Stimulated activated CD8-positive, alpha-beta memory T cell treated with anti-CD3 and anti-CD28 coated beads, Interleukin-7, amount 100 ng/mL, for 1 hour (primary cell): ENCODE measurements at places on chromosomes 5 and 9.

- DNase-seq = no peak
Measured at GRCh38 chr5:177595991-177596774, 3.7 kb upstream of the B4GALT7 start.

- no peak for DNase-seq
Measured at GRCh38 chr5:16505140-16505891, 39.7 kb upstream of the ZNF622 start.

GRCh38 chr5:133562554-133562953 lies 49.8 kb downstream of the FSTL4 start:
- DNase-seq = no peak

GRCh38 chr5:111680737-111681413 lies 76.1 kb downstream of the NREP start:
- DNase-seq = no peak

DNA sequence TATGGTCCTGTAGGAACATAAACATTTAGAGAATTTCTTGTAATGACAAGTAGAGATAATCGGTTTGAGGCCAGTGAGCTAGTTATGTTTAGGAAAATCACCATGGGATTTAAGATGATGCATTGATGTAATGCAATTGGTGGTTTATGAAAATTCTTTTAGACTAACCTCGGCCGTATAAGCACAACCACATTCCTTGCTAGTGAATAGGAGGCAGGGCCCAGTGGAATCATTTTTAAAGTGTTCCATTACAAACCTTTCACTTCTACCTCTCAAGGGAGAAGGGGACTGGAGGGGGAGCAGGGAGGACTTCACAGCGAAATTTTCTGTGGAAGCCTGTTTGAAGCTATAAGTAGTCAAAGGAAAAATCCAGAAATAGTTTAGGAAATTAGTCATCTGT lies 71.8 kb upstream of the NFIL3 start:
- DNase-seq = no peak

DNA sequence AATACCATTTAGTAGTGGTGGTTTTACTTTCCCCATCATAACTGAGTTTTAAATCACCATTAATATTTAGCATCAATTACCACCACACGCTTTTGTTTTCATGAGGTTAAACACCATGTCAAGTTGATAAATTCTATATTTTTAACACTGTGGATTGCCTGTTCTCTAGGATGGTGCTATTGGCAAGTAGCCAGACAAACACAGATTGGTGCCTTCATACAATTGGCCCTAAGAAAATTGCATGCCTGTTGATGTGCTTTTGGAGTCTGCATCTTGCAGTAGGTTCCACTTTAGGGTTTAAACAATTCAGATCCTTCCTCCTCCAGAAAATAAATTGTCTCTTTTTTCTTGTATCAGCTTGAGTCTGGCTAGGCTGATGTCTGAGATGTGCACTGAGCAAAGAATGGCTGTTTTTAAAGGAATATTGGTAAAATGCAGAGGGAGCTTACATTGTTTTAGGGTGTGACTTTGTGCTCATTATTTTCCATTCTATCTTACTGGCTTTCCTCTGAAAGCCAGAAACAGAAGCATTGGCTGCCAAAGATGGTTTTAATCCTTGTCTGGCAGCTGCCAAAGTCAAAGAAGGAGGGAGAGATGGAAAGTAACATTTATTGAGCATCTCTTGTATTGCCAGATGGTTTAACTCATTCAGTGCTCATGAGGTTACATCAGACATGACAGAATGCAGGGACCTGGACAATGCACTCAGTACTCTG lies 19.6 kb upstream of the MAN2A1 start:
- DNase-seq = no peak

DNA sequence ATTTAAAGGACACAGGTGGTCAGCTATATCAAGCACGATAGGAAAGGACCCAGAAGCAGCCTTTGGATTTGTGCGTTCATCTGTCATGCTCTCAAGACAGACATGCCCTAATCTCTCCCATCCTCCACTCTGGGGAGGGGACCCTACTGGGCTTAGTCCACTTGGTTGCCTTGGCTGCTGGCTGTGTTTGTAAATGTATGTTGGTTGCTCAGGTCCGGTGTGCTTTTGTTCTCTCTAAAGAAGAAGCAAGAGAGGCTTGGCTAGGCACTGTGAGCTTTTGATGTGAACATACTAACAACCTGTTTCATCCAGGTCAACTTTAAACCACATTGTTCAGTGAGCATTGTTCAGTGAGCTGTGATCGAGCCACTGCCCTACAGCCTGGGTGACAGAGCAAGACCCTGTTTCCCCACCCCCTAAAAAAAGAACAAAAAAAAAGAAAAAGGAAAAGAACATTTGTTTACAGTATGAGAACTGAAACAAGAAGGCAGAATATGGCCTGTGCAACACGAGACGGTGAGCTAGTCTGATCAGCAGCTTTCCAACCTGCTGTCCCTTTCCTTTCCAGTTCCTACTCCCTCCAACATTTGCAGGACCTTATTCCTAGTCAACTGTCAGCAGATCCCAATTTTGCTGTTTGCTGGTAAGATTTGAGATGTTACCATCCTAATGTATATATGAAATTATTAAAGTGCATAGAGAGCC lies 228.3 kb downstream of the ARHGAP26 start:
- no peak for DNase-seq

DNA sequence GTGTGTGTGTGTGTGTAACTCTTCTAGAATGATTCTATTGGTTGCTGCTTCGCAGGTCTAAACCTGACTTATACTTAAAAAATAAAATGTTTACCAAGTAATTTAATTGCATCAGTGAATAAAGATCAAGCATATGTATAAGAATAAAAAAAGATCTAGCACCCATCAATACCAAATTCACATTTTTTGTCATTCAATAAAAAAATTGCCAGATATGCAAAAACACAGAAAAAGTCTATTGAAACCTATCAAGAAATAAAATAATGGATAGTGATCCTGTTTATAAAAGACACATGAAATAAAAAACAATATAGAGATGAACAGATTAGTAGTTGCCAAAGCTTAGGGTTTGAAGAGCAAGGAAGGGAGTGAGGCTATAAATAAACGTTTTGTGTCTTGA lies 2095.0 kb upstream of the ACO1 start:
- no peak for DNase-seq

DNA sequence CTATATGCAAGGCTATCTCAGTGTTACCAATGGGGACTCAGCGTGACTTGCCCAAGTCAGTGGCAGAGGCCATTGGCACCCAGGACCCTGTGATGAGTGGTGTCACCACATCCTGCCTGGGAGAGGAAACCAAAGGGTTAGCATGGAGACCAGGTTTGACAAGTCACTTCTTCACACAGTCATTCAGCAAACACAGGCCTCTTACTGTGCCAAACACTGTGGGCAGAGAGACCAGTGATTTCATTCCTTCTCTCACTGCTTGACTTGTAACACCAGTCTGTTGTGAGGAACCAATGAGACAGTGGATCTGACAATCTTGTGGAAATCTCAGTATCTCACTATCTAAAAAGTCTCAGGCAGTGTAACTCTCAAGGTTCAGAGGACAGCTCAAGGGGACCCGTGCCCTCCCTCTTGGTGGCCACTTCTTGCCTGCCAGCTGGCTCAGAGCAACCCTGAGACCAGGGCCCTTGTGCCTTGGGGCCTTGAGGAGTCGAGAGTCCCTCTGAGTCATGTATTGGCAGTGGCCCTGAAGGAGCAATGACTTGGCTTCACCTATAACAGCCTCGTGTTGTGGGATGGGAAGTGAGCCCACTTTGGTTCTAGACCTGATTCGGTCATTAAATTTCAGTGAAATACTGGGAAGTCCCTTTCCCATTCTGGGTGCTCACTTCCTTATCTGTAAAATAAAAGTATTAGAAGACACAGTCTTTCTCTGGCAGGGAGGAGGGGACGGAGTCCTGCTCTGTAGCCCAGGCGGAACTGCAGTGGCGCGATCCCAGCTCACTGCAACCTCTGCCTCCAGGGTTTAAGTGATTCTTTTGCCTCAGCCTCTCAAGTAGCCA lies 1.6 kb downstream of the FABP6 start:
- DNase-seq = no peak

- no peak for DNase-seq
Measured at GRCh38 chr9:38643815-38644173, 23.4 kb upstream of the ANKRD18A start.

DNA sequence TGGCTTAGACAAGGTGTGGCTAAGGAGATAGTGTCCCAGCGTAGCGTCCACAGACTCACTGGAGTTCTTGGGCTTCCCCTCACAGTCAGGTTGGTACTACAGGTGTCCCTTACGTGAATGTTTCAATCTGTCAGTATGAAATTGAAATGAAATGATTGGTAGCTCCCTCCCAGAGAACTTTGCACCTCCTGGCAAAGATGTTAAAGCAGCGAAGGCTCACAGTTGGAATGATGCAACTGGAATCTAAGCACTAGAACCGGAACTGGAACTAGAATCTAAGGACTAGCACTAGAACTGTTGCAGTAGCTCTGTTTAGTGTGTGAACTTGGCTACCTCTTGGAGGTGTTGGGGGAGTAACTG lies 1.1 kb downstream of the SLC31A1 start:
- no peak for DNase-seq

DNA sequence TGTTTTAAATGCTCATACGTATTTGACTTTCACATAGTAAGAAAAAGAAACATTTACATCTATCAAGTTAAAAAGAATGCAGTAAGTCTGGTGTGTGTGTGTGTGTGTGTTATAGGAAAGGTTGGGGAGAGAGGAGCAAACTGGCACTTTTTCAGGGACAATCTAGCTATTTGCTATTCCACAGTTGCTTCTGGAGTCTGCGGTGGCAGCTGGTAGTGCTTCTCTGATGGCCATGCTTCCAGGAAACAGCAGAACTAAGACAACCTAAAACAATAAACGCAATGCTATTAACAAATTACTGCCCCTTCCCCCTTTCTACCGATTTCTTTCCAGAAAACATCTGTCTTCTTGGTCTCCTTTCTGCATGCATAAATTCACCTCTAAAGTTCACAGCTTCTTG lies 70.0 kb upstream of the CDH10 start:
- no peak for DNase-seq

DNA sequence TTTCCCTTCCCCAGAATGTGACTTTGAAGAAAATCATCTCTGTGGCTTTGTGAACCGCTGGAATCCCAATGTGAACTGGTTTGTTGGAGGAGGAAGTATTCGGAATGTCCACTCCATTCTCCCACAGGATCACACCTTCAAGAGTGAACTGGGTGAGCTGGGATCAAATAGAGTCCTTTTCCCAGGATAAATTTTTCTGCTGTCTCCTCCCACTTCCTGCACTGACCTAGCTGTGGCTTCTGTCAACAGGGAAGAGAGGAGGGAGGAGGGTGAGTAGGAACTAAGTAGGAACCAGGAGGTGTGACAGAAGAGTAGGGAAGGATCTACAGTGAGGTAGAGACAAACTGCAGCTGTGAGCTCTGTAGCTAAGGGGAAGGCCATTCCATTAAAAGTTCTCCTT lies 69.3 kb downstream of the MAMDC2 start:
- no peak for DNase-seq

GRCh38 chr5:180673371-180674089 lies 24.1 kb upstream of the FLT4 start:
- DNase-seq = no peak

- no peak for DNase-seq
Measured at GRCh38 chr9:114851306-114851705, 45.5 kb upstream of the TNFSF15 start.

DNA sequence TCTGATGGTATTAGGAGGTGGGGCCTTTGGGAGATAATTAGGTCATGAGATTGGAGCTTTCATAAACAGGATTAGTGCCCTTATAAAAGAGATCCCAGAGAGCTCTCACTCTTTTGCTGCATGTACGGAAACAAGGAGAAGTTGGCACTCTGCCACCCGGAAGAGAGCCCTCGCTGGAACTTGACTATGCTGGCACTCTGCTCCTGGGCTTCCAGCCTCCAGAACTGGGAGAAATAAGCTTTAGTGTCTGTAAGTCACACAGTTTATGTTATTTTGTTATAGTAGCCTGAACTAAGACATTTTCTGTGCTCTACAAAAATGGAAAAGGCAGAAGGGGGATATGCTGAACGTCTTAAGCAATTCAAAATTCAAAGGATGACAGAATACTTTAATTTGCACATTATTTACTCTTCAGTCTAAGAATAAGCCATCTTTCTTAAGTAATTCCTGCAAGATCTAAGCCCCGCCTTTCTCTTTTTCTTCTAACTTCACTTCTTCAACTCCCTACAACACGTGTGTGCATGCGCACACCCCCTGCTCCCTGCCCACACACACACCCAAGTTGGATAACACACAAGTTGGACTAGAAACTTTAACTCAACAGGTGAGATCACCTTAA lies 17.3 kb downstream of the NFIB start:
- DNase-seq = no peak

DNA sequence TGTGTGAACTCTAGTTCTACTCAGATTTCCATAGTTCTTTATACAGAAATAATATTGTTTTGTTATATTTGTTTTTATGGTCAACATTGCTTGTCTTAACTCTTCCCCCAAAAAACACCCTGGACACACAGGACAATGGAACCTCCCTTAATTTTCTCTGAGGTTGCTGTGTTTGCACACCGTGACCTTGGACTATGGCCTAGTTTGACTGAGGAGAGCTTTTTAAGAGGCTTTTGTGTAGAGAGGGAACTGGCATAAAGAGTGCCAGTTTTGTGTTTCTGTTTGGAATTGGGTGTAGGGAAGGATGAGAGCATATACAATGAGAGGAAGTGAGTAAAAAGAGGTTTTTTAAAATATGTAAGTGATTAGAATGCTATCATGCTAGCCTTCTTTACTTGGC lies 101.1 kb upstream of the MEF2C start:
- DNase-seq = no peak

DNA sequence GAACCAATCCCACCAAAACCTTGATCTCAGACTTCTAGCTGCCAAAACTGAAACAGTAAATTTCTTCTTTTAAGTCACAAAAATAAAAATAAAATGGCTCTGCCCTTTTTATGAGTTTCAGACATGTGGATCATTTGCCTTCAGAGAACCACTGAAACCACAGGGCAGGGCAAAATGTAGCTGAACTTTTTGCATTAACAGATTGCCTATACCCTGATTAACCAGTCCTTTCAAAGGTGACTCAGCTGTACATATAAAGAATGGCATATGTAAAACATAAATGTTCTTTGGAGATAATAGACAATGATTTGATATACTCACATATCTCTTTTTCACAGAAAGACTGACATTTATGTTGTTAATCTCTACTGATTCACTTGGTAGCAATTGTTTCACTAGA lies 187.1 kb upstream of the GRIN3A start:
- no peak for DNase-seq

DNA sequence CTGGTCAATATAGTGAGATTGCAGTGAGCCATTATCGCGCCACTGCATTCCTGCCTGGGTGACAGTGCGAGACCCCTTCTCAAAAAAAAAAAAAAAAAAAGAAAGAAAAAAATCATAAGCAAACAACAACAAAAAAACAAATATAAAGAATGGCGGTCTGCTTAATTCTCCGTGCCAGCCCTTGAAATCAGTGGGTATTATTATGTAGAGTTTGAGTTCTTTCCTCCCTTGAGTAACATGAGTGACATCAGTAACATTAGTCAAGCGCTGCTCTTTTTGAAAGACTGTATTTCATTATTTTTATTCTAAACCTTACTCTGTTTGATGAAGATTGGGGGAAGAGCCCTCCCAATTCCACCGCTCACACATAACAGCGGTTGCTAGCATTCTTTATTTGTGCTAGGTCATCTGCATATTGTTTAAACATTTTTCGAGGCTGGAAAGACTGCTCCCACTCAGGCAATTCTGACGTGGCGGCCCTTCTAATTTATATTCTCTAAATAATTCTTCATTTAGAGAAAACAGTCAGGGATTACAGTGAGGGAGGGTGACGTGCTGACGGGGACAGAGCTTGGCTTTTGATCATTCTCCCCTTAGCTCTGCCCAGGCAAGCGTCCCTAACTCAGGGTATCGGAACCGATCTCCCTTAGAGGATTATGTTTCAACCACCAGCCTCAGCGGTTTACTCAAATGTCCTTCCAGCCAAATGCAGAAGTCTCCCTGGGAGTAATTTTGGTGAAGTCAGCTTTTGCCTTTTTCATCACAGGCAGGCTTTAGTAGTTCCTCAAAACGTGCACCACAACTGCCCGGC lies 860 bp upstream of the MARCHF6 start:
- DNase-seq = no peak
